ENCODE measurements at places on chromosomes 3 and 15. TPM values are rescaled to one million over a fixed set of nuclear protein-coding genes. Genes with fewer than 3 reads are reported as not detected.

DNA sequence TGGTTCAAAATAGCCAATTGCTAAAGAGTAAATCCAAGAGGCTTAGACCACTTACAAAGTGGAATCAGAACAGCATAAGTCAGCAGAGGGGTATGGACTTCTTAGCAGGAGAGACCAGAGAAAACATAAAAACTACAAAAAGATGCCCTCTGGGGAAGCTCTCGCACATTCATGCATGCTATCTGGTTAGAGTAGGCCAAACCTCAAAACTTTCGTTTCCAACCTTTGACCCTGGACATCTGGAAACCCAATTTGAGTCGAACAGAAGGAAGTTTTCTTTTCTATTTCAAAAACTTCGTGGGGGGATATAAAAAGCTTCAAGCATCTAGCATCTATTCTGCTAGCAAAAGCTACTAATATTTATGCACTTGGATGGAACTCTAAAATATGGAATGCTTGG is 523.9 kb upstream of the AGTR1 start:
- no peak for DNase-seq

DNA sequence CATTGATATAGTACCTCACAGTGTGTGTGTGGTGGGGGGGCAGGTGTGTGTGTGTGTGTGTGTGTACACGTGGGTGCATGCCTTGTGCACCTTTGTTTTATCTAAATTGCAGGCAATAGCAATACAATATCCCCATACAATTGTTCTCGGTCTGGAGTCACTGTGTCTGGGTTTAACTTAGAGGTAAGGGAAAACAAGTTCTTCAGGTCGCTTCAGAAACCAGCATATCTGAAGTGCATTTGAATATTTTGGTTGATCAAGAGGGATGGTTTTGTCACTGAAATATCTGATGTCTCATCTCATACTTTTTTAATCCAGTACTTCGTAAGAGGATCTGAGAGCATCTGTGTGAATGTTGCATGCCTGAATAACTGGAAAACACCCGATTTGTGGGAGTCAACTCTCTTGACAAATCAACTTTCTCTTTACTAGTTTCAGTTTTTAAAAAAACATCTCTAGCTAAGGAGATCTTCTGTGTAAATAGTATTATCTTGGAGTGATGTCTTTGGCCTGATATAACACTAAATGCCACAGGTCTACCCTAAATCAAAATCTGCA is 206.8 kb upstream of the NR2F2 start:
- DNase-seq: no peak

DNA sequence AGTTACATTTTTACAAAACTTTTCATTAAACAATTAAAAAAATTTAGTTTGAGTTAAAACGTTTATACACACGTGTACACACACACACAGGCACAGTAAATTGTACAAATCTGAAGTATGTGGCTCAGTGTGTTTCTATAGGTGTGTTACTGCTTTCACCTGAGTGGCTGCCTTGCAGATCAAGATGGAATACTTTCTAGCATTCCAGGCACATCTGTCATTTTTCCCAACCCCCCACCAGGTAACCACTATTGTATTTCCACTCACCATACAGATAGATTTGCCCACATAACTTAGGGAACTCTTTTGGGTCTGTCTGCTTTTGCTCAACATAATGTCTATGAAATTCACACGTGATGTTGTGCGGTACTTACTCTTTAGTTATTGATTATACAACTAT is 141.1 kb downstream of the PTPRG start:
- DNase-seq: no peak

GRCh38 chr3:188889054-188889491 is 282.7 kb upstream of the TPRG1 start:
- no peak for DNase-seq

Gene SLC2A2
- not detected for total RNA-seq

Gene IL17RD
- total RNA-seq: 38.1 TPM

- DNase-seq: peak; percentile 58
These were observed 610 bp upstream of the SATB1 start for GRCh38 chr3:18425641-18426257.

DNA sequence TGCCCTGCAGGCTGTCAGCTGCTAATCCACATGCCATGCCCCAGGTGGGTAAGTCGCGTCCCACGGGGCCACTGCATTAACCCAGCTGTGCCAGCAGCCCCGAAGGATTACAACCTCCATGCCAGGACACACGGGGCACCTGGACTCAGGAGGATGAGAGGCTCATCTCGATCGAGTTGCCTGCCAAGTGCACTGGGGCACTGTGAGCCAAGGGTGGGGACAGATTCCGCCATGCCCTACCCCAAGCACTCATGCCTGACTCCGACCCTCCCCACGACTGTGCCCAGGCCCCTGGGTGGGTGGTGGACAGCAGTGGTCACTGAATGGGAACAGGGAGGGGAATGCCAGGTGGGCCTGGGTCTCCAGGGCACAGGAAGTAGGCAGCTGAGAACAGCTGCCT is 20.7 kb upstream of the SNRPA1 start:
- no peak for DNase-seq

- no peak for DNase-seq
These were observed 31.5 kb downstream of the CNTN3 start for GRCh38 chr3:74582982-74583381.

GRCh38 chr15:64807751-64808222 is 17.7 kb downstream of the PIF1 start:
- DNase-seq: no peak

Gene SCAMP5
- 51.3 TPM for total RNA-seq

DNA sequence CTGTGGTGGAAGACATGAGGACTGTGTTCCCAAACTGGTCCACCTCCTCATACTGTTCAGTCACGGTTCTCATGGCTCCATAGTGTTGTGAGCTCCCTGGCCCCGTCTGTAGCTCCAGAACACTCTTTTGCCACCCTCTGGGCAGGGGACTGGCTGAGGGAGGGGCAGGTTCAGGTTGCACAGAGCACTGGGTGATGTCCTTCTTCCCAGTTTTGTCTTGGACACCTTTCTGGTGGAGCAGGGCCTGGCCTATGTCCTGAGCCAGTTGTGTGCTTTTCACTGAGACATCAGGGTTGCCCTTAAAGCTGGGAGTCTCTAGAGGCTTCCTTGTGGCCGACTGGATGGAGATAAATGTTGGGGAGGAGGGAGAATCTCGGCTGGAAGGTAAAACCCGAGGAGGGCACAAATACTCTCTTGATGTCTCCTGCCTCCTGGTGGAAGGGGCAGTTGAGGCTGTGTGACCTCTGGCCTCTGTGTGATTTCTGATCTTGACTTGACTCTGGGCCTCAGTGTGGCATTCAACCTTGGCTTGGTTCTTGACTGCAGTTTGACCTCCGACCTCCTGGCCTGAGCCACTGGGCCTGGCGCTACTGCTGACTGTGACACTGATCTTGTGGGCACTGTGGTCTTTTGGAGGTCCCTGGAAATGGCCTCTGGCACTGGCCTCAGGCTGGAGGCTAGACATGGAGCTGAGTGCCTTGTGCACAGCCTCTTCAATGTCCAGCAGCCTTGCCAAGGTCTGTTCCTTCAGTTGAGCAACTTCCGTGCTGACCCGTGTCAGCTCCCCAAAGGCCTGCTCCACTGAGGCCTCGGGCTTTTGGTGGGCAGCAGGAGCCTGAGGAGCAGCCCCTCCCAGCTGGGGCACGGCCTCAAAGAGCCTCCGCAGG is 8.1 kb downstream of the XIRP1 start:
- DNase-seq: no peak

Gene UBAP1L
- total RNA-seq: 2.7 TPM

DNA sequence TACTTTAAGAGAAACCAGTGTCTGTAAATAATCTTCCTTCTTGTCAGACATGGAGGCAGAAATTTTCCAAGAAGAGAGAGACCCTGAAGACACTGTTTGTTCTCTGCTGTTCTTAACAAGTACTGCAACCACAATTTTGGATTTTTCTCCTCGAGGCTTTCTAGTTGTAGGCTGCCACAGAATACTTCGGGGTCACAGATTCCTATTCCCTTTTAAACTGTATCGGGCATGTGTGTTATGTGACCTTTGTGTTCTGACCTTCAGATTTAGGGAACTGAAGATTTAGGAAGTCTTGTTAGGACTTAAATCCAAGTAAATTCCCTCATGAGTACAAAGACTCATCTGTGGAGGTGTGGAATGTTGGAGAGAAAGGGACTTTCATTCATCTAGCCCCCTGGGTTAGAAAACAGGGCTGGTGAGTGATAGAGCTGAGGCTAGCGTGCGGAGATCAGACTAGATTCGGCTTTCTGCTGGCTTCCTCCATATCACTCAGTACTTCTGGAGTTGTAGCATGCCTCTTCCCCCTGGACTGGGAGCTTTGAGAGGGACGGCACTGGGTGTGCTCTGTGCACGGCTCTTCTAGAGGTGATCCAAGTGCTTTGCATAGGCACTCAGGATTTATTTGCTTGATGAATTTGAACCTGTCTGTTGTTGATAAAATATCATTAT is 237.0 kb downstream of the LPP start:
- DNase-seq: no peak

- DNase-seq: no peak
These were observed 24.7 kb downstream of the POPDC2 start for GRCh38 chr3:119635719-119636118.

GRCh38 chr15:79522656-79523055 is 90.5 kb downstream of the MINAR1 start:
- no peak for DNase-seq

DNA sequence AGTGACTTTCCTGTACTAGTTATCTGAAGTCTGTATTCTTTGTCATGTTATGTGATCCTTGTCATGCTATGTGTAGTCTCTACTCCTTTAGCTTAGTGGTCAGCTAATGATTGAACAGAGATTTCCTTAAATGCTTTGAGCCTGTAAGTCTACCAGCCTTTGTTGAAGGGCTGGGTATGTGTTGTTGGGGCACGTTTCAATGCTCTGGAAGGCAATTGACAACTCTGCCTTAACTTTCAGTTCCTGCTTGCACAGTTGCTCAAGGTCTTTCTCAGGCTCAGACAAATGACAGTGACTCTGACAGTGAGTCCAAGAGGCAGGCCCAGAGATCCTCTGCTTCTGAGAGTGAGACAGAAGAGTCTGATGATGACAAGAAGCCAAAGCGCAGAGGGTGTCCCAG is 89.3 kb downstream of the CHD2 start:
- no peak for DNase-seq

Gene CYP11A1
- total RNA-seq: not detected

GRCh38 chr3:51390246-51391074 is 625 bp upstream of the RBM15B start:
- DNase-seq: no peak

- peak; percentile 22 for DNase-seq
These were observed 5.0 kb upstream of the CCR9 start for GRCh38 chr3:45881078-45882022.

DNA sequence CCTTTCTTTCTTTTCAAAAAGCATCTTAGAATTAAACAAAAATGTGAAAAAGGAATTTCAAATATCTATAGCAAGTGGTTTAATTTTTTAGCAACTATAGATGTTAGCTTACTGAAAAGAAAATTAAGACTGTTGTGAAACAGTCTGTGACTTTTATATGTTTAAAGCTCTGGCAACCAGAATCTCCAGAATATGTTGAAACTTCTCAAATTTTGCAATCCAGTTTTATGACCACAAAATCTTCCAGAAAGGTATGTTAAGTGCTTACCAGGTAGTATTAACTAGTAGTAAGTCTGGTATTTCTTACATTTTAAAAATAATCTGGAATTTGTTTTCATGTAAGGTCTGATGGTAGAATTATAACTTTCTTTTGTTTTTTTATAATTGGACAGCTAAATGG is 235.0 kb downstream of the SLC9A9 start:
- no peak for DNase-seq

GRCh38 chr3:153078826-153079225 is 83.2 kb upstream of the RAP2B start:
- DNase-seq: no peak

- DNase-seq: no peak
These were observed 31.2 kb upstream of the UBXN7 start for GRCh38 chr3:196463478-196463756.

Gene SLC6A1
- 61.1 TPM for total RNA-seq

DNA sequence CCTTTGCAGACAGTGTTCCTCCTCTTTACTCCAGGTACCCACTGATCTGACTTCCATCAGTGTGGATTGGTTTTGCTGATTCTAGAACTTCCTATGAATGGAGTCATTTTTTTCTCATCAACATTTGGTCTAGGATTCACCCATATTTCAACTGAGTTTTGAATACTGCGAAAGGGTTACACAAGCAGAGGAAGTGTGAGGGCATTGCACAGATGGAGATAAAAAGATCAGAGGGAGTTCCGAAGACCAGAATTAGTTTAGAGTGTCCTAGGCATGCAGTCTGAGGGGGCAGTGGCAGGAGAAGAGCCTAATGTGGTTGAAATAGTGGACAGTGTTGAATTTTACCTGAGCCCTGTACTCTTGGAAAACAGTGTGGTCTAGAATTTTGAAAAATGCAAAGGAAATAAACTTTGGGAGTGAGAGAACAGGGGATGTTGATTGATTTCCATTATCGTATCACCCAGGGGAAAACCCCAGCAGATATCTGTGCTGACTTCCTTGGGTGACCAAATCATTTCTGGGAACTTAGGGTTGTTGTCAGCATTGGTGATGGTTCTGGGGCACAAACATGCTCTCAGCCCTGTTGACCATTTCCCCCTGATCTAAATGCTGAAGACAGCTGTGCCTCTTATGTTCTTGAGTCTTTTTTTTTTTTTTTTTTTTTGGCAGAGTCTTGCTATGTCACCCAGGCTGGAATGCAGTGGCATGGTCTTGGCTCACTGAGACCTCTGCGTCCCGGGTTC is 327.4 kb upstream of the LRRFIP2 start:
- DNase-seq: no peak

Gene COL6A5
- total RNA-seq: under 0.01 TPM

DNA sequence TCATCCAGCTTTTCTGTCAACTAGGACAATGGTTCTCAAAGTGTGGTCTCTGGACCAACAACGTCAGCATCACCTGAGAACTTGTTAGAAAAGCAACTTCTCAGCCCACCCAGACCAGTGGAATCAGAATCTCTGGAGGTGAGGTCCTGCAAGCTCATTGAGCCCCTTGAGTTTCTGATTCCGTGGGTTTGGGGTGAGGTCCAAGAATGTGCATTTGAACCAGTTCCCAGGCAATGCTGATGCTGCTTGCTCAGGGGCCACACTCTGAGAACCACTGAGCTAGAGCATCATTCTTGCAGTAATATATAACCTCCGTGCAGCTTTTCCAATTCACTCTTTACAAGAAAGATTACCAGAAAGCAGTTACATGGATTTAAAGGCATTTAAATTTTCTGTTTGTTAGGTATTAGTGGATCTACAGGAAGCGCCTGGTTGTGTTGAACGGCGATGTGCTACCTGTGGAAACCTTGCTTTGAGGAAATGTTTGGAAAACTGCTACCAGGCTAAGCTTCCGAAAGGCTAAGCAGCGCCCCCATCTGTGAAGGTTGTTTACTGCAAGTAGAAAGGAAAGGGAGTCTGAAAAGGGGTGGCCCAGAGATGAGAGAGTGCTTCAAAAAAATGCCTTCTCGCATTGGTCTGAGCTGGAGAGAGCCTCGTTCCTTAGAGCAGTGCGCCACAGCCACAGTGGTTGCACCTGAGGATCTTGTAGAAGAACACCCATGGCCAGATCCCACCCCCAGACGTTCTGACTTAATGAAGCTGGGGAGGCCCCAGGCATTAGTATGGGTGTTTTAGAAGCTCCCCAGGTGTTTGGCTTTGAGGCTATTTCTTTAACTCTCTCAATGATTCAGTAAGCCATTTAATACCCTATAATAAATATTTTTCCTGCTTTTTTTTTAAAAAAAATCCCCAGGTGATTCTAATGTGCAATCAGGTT is 50.0 kb downstream of the RLBP1 start:
- DNase-seq: no peak

Gene ERC2
- 59.7 TPM for total RNA-seq

Measured in occipital lobe (tissue), 3 donors.